AG09309 (cell line): ENCODE measurements at places on chromosomes 2 and 18.

DNA sequence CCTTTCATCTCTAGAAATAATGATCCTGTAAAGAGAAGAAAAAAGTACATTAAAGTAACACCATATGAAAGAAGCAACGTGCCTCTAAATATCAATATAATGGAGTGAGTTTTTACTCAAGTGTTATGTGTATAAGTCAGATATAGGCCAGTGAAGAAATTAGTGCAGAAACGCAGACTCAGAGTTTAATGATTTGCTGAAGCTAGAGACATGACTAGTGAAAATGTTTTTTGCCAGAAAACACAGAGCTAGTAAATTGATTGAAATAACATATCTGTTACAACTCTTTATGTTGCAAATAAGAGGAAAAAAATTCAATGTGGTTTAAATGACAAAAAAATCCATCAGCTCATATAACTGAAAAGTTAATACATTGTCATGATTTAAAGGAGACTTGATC lies 217.2 kb upstream of the NXPH2 start:
- DNase-seq, result no peak

- DNase-seq, result no peak
These were observed 296.3 kb upstream of the SIX2 start for GRCh38 chr2:45305599-45305998.

DNA sequence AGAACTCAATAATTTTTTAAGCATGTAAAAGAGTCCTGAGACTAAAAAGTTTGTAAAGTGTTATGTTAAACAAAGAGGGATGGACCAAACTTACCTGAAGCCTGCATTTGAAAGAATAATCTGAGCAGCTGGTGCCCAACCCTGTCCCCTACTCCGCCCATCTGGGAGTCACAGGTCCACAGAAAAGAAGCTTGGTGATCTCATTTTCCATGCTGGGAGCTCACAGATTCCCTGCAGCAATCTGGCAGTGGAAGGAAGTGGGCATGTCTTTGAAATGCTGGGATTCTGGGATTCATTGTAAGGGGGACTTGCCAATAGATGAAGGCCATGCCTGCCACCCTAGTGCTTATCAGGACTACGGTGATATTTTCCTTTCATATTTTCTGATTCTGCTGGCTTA lies 17.9 kb downstream of the CDH2 start:
- no peak for DNase-seq

DNA sequence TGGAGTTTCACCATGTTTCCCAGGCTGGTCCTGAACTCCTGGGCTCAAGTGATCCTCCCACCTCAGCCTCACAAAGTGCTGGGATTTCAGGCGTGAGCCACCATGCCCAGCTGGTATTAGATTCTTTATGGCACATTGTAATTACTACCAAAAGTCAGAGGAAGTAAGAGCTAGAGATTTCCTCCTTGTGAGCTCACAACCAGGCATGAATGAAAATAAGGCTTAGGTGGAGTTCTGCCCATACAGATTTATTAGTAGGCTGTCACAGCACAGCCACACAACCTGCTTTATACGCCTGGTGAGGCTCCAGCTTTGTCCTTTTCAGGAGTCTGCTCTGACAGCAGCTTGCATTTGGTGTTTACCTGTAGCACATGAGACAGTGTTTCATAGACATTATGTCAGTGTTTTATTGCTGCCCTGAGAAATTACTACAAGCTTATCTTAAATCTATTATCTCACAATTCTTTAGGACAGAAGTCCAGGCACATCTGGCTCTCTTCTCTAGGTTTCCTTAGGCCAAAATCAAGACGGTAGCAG lies 156.6 kb downstream of the TANC1 start:
- no peak for DNase-seq

DNA sequence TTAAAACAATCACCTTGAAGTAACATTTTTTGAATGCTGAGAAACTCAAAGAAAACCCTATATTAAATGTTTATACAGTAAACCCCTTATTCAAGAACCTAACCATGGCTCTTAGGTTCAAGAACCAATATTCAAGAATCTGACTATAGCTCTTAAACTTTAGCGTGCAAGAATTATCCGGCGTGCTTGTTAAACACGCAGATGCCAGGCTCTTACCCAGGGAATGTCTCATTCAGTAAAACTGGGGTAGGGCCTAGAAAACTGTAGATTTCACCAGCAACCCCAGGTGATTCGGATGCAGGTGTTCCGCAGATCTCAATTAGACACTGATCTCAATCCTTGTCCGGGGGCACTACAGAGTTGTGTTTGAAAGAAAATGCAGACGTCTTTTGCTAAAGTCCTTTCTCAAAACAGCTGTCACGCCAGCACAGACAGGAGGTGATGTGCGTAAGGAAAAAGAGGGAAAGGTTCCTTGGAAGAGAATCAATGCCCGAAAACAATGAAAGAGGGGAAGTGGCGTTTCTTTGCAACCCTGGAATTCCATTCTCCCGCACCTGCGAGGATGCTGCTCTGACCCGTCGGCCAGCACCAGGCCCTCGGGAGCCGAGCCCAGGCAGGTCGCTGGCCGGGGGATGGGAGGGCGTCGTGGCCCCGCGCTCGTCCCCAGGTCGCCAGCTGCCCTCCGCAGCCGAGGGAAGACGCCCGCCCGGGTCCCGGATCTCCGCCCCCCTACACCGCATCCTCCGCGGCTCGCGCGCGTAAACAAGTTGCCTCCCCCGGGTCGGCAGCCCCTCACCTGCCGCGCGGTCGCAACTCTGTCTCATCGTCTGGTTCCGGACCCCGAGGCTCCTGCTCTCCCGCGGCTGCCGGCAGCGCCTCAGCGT lies 851 bp downstream of the EIF2AK3 start:
- DNase-seq, result peak; percentile 16

GRCh38 chr2:127014630-127015029 lies 92.3 kb downstream of the BIN1 start:
- peak; percentile 94 for DNase-seq

GRCh38 chr2:126444512-126444911 lies 211.4 kb upstream of the GYPC start:
- no peak for DNase-seq

- no peak for DNase-seq
These were observed 35.4 kb downstream of the BABAM2 start for GRCh38 chr2:27925766-27926472.

DNA sequence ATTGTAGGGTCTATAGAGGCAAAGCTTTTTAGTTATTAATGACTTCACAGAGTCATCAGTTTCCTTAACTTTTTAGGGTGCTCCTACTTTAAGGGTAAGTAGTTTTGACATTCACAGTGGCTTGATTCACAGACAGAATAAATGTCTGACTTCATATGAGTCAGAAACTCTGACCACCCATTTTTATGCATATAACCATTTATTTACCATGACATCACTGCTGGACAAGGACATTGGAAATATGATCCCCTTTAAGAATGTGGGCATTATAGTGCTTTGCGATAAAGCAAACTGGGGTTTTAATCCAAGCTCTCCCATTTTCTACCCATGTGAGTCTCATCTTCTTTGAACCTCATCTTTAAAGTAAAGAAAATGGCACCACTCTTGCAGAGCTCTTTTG lies 162.0 kb upstream of the MC4R start:
- DNase-seq, result no peak

DNA sequence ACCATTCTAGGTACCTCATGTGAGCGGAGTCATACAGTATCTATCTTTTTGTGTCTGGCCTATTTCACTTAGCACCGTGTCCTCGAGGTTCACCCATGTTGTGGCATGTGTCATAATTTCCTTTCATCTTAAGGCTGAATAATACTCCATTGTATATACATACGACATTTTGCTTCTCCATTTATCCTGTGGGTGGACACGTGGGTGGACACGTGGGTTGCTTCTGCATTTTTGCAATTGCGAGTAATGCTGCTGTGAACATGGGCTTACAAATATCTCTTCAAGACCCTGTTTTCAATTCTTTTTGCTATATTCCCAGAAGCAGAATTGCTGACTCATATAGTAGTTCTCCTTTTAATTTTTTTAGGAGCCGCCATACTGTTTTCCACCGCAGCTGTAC lies 243.6 kb upstream of the EPAS1 start:
- DNase-seq, result no peak

DNA sequence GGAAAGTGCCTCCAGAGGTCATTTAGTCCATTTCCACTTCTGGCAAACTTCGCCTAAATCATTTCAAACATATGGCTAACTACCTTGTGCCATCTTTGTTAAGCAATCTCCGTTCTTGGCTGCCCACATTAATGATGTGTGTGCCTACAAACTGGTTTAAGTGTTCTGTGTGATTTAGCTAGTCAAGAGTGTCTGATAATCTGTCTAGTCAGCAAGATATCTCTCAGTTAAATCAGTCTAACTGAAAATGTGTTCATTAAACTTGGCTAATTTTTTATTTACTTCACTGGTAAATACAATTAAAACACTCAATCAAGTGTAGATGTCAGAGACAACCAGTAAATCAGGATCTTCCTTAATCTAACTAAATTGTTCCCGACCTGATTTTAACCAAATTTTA lies 352.4 kb downstream of the ERBB4 start:
- DNase-seq, result no peak
